RPMI7951 (cell line): ENCODE measurements at places on chromosomes 3 and 15.

GRCh38 chr3:38603731-38604131 lies 45.8 kb downstream of the SCN5A start:
- no peak for DNase-seq

DNA sequence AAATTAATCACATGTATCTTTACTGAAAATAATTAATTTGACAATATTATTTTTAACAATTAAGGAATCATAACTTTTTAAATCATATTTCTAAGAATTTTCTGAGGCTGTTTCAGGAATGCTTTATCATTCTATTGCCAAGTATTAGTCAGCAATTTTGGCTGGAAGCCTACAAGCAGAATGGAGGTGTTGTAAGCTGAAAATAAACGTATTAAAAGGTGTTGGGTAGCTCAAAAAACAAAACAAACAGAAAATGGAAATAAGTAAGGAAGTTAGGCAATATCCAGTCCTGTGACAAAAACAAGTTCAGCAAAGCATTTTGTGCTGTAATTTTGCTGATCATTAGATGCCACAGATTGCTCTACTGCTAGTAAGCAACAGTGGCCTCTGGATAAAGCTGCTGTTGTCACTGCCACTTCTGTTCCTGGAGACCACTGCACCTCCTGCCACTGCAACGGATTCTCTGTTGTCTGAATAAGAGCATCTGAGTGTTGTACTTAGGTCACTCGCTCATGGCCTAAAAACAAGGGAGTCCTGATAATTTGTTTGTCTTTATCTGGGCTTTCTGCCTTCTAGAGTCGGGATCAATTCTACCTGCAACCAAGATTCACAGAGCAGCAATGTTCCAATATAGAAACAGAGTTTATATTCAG lies 63.5 kb upstream of the SLITRK3 start:
- DNase-seq: no peak

DNA sequence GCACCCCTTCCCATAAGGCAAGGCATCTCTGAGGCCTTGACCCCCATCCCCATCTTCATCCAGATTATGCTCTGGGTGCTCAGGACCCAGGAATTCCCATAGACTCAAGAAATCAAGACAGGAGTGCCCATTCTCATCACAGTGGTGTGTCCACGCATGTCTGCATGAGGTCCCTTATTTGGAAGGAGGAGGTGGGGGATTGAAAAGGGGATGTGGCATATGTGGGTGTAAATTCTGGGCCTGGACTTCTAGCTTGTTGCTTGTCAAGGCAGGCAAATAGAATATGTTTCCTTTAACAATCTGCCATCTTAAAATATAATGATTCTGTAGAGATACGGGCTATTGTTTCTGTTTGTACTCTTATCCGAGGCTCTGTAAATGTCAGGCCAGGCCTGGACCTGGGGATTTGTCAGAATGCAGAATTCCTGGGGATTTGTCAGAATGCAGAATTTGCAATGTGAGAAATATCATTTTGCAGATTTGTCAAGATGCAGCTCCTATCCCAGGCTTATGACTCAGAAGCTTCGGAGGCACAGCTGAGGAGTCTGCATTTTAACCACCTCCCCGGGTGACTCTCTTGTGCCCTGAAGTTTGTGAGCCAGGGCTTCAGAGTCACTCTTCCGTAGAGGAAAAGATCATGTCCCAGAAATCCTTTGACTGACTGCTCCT lies 157.8 kb downstream of the SV2B start:
- no peak for DNase-seq

DNA sequence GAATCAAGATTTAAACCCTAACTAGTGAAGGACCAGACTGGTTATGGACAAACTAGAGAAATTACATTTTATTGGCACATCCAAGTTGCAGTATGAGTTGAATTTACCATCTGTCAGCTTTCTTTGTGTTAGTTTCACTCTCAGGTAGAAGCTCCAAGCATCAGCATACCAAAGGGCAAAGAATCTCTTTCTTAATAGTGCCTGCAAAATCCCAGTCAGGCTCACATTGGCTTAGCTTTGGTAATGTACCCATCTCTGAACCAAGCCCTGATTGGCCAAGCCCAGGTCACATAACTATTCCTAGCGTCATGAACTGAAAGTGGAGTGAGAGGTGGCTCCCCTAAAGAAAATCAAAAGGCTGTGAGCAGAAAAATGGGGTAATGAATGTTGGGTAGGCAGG lies 66.9 kb downstream of the CCNL1 start:
- no peak for DNase-seq
